Uterus (tissue), 4 donors: ENCODE measurements at places on chromosomes 11 and 22.
A peak's percentile ranks its signal among the peaks of the same experiment; 100 is the strongest.

DNA sequence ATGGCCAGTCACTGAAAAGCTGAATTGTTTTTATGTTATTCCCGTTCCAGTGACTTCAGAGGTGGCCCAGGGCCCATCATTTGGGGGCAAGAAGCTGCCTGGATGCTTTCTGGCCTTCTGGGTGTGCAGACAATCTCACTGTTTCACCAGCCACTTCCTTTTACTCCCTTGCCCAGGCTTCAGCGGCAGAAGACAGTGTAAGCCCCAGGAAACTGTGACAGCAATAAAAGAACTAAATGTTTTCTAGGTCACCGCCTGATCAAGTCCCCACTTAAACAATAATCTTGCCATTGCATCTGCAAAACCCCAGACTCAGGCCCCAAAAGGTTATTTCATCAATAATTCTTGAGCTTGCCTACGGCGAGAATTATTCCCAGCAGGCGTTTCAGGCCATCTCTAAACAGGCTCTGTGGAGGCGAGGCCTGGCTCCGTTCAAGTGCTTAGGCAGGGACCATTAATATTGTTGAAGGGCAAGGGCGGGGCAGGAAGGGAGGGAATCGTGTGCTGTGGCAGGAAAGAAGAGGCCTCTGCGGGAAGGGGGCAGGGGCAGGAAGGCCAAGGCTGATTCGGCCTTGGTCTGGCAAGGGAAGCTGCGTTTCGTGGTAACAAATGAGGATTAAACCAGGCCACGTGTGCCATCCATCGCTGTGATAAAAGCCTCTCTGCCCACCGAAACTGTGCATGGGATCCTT lies 252.3 kb downstream of the KIRREL3 start:
- DNase-seq: no peak

- no peak for DNase-seq
Measured at GRCh38 chr11:66651016-66651415, 12.5 kb downstream of the RBM4 start.

GRCh38 chr11:105265845-105266244 lies 126.3 kb upstream of the CARD18 start:
- DNase-seq: no peak

- peak; percentile 85 for DNase-seq
Measured at GRCh38 chr22:20156611-20157429, 6.0 kb upstream of the CCDC188 start.

- DNase-seq: no peak
Measured at GRCh38 chr11:67613313-67613959, 6.7 kb downstream of the NDUFV1 start.

GRCh38 chr22:19446603-19447329 lies 745 bp downstream of the C22orf39 start:
- DNase-seq: no peak

DNA sequence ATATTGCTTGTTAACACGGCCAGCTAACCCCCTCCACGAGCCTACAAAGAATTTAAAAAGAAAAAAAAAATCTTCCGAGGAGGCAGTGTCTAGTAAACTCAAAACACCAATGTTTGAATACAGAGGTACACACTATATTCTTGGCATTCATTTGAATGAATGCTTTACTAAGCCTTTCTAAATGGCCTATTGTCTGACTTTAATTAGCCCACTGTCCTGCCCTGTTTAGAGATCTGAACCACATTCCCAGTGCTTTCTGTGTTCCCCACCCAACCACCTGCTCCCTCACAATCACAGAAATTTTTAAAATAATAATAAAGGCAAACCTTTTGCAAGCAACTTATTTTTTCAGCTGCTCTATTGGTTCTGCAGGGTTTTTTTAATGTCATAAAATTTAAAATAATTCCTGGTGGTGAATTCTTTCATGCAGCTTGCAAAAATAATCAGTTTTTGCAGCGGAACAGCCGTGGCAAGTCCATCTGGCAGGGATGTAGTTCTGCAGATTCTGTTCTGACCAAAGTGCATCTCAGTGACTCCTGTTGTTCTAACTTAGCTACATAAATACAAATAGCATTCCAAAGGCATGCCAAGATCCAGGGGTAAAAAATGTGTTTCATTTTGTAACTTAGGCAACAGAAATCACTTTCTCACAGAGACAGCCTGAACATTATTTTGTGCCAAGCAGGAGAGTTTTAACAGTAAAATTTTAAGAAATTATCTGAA lies 23.8 kb downstream of the POU2AF2 start:
- DNase-seq: no peak

DNA sequence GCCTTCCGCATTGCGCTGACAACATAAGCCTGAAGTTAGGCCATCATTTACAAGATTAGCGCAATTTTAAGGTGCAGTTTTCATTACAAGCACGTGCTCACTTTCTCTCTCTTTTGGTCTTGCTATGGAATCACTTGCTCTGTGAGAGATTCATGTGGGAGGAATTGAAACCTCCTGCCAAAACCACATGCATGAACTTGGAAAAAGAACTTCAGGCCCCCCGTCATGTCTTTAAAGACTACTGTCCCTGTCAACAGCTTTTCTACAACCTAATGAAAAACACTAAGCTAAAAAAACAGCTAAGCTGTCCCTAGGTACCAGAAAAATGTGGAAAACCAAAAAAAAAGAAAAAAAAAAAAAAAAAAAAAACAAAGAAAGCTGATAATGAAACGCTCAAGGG lies 1707.6 kb upstream of the RAG2 start:
- no peak for DNase-seq

DNA sequence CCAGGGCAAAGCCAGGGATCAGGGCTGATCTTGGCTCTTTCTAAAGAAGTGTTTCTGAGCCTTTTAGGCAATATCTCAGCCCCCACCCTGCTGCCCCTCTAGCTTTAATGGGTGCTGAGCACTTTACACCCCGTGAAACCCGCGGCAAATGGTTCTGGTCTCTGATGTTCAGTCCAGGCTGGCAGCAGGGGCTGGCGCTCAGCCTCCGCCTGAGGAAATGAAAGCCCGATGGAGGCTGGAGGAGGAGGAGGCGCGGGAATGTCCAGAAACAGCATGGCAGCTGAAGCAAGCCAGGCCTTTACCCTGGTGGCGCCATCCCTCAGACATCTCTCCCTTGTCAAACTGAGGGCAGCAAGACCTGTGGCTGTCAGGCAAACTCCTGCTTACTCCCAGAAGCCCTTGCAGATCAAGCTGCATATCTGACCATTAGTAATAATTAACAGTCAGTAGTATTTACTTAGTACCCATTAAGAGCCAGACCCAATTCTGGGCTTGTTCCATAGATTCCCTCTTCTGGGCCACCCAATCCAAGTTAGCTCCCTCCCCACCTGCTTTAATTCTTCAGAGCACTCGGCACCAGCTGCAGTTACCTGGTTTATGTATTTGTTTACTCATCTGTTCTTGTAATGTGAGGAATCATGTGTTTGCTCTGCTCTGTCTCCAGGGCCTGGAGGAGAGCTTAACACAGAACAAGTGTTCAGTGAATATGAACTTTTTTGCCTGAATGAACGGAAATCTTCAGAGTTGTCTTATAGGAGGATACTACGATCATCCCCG lies 15.0 kb upstream of the ALX4 start:
- no peak for DNase-seq

DNA sequence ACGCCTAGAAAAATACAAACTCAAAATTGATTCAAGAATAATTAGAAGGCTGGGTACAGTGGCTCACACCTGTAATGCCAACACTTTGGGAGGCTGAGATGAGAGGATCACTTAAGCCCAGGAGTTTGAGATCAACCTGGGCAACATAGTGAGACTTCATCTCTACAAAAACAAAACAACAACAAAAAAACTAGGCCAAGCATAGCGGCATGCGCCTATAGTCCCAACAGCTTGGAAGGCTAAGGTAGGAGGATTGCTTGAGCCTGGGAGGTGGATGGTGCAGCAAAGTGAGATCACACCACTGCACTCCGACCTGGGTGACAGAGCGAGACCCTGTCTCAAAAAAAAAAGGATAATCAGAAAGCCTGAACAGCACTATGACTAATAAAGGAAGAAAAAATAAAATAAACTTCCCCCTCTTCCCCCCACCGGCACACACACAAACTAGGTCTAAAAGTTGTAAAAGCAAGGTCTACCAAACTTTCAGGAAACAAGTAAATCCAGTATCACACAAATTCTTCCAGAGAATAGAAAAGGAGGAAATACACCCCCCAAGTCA lies 35.8 kb downstream of the RRAS2 start:
- DNase-seq: no peak

DNA sequence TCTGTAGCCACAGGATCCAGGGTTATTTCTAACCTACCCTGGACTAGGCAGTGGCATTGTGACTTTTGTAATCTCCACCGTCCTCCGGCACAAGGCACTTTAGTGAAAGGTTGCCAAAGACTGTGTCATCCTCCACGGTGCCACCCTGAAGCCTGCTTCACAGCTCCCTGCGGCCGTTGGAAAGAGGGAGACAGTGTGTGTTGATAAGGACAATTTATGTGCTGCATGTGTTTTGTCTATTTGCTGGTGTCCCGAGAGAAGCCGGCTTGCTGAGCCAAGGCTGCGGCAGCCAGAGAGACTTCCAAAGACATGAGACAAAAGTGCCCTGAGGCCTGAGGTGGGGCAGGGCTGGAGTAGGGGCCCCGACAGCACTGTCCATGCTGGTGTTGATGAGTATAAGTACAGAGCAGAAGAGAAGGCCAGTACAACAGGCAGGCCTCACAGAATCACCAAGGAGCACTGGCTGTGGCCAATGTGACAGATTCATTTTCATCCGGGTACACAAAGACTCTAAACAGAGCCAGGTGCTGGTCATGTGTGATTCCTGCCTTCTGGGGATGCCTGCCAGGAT lies 40.9 kb downstream of the GALNT18 start:
- DNase-seq: no peak

DNA sequence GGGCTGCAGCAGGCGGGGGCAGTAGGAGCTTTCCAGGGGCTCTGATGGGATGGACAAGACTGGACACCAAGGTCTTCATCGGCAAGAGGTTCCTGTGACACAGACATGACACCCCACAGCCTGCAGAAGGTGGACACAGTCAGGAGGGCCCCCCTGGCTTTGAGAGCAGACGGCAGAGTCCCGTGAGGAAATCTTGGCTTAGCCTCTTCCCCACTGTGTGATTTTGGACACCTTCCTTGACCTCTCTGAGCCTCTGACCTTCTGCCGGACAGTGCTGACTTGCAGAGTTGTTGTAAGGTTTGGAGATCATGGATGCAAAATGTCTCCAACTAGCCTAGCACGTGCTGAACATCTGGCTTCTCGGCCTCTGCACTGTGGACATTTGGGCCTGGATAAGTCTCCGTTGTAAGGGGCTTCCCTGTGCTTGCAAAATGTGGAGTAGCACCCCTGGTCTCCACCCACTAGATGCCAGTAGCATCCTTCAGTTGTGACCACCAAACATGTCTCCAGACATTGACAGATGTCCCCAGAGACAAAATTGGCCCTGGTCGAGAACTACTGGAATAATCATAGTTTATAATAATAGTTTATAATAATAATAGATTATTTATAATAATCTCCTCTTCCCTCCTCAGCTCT lies 54.6 kb downstream of the MCM5 start:
- no peak for DNase-seq

DNA sequence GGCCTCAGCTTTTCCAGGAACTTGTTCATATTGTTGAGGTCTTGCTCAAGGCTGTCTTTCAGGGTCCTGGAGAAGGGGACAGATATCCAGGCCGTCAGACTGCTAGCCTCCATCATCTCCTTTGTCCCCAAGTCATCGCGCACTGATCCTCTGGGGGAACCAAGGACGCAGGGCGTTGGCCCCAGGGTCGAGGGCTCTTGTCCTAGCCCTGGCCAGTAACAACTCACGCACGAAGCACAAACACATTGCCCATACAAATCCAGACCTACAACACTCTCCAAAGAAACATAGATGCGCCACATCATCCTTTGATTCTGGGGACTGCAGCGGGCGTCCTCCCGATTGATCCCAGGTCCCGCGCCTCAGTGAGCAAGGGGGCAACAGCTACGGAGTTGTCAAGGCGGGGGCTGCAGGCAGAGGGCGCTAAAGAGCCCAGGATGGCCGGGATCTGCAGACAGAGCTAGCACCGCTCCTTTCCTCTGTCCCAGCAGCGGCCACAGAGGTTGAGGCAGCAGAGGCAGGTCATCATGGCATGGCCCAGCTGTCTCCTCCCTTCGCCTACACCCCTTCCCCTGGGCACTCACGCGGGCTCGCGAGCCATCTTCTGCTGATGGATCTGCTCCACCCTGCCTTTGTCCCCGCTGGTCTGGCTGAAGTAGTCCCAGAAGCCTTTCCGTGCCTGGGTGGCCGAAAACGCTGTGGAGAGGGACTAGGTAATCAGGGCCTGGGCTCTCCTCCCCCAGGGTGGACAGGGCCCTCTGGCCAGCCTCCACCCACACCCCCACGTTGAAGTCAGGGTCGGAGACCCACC lies 472 bp downstream of the APOA5 start:
- DNase-seq: peak; percentile 64

DNA sequence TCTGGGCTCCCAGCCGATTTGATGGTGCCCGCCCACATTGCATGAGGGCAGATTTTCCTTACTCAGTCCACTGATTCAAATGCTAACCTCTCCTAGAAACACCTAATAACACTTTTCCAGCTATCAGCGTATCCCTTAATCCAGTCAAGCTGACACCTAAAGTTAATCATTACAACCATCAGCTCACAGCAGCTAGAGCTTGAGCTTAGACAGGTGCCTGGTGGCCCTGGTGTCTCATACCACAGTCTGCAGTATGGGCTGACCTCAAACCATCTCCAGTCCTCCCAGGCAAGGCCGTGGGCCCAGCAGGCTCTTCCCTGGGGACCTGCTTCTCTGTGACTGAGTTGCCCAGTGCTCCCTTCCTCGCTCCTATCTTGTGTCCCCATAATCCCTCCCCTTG lies 174.4 kb upstream of the NECTIN1 start:
- no peak for DNase-seq

DNA sequence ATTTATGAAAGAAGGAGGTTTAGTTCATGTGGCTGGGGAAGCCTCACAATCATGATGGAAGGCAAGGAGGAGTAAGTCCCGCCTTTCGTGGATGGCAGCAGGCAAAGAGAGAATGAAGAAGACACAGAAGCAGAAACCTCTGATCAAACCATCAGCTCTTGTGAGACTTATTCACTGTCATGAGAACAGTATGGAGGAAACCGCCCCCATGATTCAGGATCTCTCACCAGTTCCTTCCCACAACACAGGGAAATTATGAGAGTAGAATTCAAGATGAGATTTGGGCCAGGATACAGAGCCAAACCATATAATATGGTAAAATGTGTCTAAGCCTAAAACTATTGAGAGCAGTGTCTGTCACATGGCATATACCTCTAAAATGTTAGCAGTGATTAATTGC lies 503.8 kb upstream of the CCDC179 start:
- DNase-seq: no peak

DNA sequence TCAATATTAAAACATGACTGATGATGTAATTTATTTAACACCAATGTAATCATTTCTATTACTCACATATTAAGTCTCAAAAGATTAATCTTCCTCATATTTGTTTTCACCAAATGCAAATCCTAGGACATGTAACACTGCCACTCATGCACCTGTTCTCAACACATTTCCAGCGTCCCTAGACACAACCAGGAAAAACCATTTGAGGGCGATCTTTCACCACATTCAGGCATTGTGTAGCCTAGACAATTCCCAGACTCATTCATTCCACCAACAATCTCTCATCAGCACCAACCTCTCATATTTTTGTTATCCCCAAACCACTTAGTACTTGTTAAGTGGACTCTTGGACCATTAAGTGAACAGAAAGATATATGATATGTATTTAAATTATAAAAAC lies 66.1 kb downstream of the SLC36A4 start:
- DNase-seq: no peak
